Stimulated activated CD4-positive, alpha-beta T cell treated with anti-CD3 and anti-CD28 coated beads, Interleukin-2, amount 100 ng/mL, for 4 hours (primary cell): ENCODE measurements at places on chromosomes 11 and 22.

DNA sequence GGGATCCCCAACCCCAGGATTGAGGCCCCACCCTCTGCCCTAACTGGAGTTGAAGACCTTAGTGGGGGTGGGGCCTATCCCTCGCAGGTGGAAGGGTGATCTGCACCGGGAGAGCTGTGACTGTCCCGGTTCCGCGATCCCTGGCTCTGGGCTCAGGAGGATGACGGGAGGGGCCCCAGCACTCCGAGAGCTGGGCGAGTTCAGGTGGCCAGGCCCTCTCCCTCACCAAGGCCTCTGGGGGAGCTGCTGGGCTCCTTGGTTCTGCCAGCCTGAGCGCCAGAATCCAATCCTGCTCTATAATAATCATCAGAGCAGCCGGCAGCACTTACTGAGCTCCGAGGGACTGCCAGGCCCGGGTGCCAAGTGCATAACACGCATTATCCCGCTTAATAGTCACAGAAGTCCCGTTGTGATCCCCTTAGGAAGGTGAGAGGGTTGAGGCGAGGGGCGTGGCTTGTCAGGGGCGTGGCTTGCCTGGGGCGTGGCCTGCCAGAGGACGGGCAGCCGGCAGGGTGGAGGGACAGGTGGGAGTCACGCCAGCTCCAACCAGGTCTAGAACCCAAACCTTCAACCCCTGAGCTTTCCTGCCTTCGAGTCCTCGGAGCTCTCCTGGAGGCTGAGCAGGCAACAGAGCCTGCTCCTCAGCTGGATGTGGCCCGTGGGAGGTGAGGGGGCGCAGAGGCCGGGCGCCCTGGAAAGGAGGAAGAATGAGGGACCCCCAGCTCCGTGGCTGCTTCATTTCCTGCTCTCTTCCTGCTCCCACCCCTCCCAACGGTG is 7.3 kb upstream of the SYT7 start:
- peak; percentile 41 for DNase-seq

DNA sequence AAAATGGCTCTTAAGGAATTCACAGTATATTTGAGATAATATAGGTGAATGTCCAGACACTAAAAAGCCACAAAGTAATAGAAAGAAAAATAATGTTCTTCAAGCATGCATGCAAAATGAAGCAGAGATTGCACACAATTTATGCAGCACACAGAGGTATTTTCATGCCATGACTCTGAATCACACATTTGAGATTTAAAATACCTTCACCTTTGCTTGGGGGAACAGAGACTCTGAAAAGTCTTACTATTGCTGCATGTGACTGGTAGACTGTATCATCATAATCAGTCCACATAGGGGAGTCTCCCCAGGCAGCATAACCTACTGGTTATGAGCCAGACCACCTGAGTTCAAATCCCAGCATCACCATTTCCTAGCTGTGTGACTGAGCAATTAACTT is 96.2 kb downstream of the RCN1 start:
- no peak for DNase-seq

- DNase-seq, result no peak
Measured at GRCh38 chr22:47569389-47570299, 807.2 kb downstream of the TBC1D22A start.

DNA sequence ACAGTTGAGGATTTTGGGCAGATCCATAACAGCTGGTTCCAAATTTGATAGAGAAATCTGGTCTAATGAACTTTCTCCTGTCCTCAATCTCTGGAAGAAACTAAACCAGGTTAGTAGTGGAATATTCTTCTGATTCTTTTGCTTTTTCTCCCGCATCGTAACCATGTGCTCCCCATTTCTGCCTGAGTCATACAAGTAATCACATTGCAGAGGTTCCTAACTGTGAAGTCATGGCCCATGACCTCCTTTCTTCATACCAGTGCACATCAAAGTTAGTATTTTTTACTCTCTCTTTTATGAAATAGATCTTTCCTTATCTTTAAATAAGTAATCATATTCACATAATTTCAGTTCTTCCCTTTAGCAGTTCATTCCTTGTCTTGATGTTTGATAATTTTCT is 249.0 kb downstream of the DYNC2H1 start:
- no peak for DNase-seq

GRCh38 chr11:95652002-95652472 is 137.5 kb downstream of the FAM76B start:
- DNase-seq, result no peak

GRCh38 chr11:111520560-111520959 is 6.0 kb downstream of the HOATZ start:
- no peak for DNase-seq

GRCh38 chr22:22214819-22215329 is 29.7 kb upstream of the VPREB1 start:
- no peak for DNase-seq

GRCh38 chr22:43481568-43482317 is 69.9 kb downstream of the MPPED1 start:
- DNase-seq, result no peak

- DNase-seq, result no peak
Measured at GRCh38 chr22:22878801-22879674, 8.6 kb upstream of the IGLL5 start.

GRCh38 chr11:27663326-27663725 is 36.9 kb downstream of the BDNF start:
- no peak for DNase-seq

GRCh38 chr22:18022876-18023275 is 1.5 kb downstream of the MICAL3 start:
- no peak for DNase-seq

DNA sequence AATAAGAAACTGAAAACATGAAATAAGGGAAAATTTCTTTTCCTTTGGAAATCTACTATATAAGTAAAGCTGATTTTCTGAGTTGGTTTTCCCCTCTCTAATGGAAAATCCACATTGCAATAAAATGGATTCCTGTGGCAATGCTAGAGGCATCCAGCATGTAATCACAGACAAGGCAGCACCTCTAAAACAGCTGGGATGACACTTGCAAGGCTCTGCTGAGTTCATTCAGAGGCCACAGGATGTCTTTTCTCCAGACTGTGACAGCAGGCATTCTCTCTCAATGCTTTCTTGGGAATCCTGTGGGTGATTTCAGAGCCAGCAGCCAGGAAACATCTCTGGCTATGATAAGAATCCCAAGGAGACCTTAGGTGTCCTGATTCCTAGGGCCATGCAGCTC is 201.3 kb upstream of the BLID start:
- no peak for DNase-seq

- no peak for DNase-seq
Measured at GRCh38 chr22:27474711-27475547, 326.6 kb downstream of the MN1 start.

GRCh38 chr11:7196396-7197146 is 55.1 kb upstream of the SYT9 start:
- DNase-seq, result no peak

DNA sequence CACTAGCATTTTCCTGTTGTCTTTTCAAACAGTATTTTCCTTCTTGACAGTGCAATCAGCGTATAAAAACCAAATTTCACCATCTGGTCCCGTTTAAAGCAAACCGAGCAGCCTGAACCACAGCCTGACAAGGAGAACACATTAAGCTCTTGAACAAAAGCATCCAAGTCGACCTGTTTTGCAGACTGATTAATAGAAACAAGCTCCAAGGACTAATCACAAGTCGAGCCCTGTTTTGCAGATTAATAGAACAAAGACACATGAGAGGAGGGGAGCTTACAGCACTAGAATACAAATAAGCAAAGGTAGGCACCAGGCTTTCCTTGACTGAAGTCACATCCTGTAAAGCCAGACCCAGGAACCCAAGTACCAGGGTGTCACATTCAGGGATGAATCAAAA is 104.8 kb downstream of the MPPED2 start:
- no peak for DNase-seq

DNA sequence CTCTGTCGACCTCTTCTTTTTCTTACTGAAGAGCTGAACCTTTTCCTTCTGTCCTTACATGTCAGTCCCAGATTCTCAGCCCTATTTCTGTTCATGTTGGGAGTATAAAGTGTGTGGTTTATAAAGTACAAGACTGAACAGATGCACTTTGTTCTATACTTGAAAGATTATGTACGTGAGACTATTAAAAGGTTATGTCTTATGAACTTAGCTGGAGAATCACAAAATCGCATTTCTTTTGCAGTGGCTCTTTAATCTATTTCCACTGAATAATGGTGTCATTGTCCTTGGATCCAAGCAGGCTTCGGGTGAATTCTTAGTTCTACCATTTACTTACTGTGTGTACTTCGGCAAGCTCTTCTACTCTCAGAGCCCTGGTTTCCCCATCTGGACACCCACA is 558.4 kb downstream of the TMEM135 start:
- no peak for DNase-seq
